ENCODE measurements at places on chromosomes 6 and 20.
A peak's percentile ranks its signal among the peaks of the same experiment; 100 is the strongest.

GRCh38 chr6:130009146-130009545 lies 9.2 kb upstream of the L3MBTL3 start:
- no peak for DNase-seq

DNA sequence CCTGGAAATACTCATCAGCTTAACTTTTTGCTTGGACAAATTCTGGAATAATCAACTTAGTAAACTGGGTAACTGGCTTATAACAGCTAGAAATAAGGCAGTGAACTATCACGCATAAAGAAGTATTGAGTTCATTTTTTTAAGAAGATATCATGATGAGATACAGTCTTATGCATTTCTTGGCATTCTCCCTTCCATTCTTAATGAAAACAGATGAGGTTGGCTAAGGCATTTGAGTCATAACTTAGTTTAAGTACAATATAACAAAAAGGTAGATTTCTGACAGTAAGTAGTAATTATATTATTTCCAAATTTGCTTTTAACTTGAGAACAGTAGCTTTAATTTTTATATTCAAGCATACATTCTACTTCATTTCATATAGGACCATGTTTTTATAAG lies 56.1 kb downstream of the SAMD5 start:
- DNase-seq, result no peak

- no peak for DNase-seq
Measured at GRCh38 chr6:5199702-5200101, 61.0 kb downstream of the LYRM4 start.

GRCh38 chr6:62150048-62150663 lies 135.9 kb downstream of the KHDRBS2 start:
- peak; percentile 60 for DNase-seq

DNA sequence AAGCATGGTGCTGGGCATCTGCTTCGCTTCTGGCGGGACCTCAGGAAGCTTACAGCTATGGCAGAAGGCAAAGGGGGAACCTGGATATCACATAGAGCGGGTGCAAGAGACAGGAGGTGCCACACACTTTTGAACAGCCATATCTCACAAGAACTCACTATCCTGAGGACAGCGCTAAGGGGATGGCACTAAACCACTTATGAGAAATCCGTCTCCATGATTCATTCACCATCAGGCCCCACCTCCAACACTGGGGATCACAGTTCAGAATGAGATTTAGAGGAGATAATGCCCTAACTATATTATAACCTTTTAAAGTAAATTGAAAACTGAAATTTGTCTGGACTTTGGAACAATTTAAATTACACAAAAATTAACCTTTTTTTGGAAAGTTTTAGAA lies 37.8 kb upstream of the SUMO4 start:
- DNase-seq, result no peak

DNA sequence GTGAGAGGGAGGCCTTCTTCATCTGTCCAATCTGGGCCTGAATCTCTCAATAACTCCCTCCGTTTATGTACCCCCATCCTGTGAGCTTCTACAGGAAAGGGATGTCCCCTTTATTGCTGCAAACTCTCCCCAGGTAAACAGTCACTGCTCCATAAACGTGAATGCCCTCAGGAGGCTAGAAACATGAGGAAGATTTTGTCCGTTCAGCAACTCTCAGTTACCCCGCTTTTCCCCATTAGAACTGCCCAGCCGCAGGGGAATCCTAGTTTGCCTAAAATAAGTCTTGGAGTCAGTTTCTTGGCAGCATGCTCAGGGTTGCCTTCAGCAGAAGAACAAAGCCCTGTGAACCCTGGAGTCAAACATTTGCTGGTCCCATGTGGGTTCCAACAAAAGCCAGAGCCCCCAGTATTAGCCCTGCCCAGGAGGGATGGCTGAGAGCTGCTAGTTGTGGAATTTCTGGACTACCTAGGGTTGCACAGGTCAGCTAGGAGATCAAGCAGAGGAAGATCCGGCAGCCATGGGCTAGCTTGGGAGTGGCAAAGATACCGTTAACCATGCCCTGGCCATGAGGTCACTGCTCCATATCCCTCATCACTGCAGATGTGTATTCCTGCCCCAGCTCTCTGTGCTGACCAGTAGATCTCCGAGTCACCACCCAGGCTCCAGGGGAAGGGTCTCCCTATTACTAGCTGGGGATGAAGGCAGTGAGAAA lies 640 bp downstream of the LRRN4 start:
- DNase-seq, result no peak

GRCh38 chr20:13430346-13431002 lies 208.3 kb downstream of the TASP1 start:
- no peak for DNase-seq

DNA sequence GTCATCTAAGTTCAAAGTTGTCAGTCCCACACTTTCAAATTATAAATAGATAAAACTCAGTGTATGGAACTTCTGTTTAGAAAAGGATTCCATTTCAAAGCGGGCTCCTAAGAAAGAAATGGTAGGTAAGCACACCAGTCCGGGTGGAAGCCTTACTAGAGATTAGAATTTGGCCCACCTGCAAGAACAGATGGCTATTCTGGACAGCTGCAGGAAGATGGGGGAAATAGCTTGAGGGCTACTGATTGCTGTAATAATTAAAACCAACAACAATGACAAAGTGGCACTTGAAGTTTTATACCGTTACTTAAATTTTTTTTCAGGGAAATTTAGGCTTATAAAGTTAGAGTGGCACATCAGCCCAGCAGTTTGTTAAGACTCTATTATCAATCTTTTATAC lies 83.3 kb downstream of the HIVEP2 start:
- no peak for DNase-seq

GRCh38 chr6:112618849-112619248 lies 271.7 kb downstream of the RFPL4B start:
- DNase-seq, result peak; percentile 73

GRCh38 chr20:52614051-52614863 lies 357.9 kb upstream of the TSHZ2 start:
- no peak for DNase-seq
